Activated CD4-positive, CD25-positive, alpha-beta regulatory T cell treated with anti-CD3 and anti-CD28 coated beads, Interleukin-2, amount 50 U/mL, for 72 hours (primary cell): ENCODE measurements at places on chromosomes 7 and 10.

DNA sequence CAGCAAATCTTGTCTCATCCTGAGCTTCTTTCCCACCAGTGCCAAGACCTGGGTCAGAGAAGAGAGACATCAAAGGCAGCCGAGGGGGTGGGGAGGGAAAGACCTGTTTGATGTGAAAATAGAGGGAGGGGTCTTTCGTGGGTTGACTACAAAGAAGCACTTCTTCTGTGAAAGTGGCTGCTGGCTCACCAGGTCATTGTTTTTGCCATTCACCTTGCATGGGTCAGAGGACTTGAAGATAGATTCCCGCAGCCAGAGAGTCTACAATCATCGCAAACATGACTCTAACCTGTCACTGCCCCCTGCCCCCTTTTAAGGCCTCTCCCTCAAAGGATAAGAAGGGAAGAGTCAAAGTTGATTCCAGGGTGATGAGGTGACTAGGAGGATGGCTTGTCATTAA is 166.1 kb upstream of the BMPER start:
- DNase-seq, result no peak

- no peak for DNase-seq
Observed at GRCh38 chr7:22361320-22361719, 4.4 kb upstream of the RAPGEF5 start.

DNA sequence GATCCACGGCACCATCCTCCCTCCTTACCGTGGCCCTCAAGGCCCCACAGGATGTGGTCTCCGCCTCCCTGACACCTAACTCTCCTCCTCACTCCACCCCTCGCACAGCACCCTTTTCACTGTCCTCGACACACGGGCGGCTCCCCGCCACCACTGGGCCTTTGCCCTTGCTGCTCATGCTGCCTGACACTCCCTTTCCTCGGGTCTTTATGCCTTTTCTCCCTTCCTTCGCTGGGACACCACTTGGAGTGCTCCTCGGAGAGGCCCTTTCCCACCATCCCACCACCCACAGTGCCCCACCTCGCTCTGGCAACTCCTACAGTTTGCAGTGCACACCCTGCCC is 7.9 kb upstream of the INMT start:
- DNase-seq, result no peak

- no peak for DNase-seq
Observed at GRCh38 chr10:126334272-126334671, 54.0 kb downstream of the ADAM12 start.

- DNase-seq, result no peak
Observed at GRCh38 chr10:12949248-12949647, 52.3 kb downstream of the CCDC3 start.
